CD8-positive, alpha-beta T cell (primary cell): ENCODE measurements at places on chromosomes 12 and 14. TPM values are rescaled to one million over a fixed set of nuclear protein-coding genes. Genes with fewer than 3 reads are reported as not detected.

GRCh38 chr12:84676787-84677186 lies 235.8 kb downstream of the SLC6A15 start:
- no peak for DNase-seq

DNA sequence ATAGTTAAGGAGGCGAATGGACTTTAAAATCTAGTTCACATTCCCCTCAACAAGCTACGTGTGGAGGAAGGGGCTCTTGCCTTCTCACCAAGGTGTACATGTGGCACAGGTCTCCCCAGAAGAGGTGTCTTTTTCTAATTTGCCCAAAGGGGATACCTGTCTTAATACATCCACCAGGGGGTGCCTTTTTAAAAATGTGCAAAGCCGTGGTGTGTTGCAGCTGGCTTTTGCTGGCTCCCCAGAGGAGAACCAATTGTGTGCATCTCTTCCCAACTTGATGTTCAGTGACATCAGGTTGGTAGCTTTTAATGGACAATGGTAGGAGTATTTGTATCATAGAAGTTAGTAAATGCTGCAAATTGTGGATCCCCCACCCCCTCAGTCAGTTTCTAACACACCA lies 33.8 kb downstream of the CREBL2 start:
- peak; percentile 9 for DNase-seq

GRCh38 chr12:96623656-96624217 lies 134.4 kb downstream of the CFAP54 start:
- no peak for DNase-seq

DNA sequence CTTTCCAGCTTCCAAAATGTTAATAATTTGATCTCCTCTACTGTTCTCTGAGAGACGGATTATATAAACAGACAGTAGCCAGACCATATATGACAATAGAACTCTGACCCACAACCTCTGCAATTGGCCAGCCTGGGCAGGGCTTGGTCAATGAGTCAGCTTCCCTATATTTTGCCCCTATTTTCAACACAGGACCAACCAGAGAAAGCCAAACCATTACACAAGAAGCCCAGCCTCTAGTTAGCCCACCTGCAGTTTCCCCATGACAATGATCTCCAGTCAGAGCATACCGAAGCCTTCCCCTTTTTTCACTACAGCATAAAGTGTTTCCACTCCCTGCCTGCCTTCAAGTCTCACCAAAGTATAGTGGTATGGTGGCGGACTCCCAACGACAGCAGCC lies 7.6 kb upstream of the EXD2 start:
- no peak for DNase-seq

GRCh38 chr12:100656141-100656540 lies 82.7 kb downstream of the GAS2L3 start:
- DNase-seq = no peak

The SLC6A12 gene
- not detected for total RNA-seq

The CLEC14A gene
- not detected for total RNA-seq

The GLI1 gene
- total RNA-seq = 1.2 TPM

The COCH gene
- 0.33 TPM for total RNA-seq
